NK-92 treated with Interleukin-12 subunit alpha and Interleukin-12 subunit beta, amount 100 ng/mL, for 24 hours (cell line): ENCODE measurements at places on chromosomes 11 and 22.

DNA sequence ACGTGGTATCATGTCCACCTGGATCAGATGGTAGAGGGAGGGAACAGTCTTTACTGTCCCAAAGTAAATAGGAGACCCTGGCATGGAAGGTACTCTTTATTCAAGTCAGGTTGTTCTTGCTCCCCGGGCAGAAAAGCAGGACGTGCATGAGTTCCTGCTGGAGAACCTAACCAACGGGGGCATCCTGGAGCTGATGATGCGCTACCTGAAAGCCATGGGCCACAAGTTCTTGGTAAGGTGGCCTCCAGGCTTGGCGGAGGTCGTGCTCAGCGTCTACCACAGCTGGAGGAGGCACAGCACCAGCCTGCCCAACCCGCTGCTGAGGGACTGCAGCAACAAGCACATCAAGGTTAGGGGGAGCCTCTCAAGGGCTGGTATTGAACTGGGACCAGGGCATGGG is 48.7 kb downstream of the CABIN1 start:
- DNase-seq, result no peak

GRCh38 chr11:59660621-59661020 is 8.2 kb downstream of the PATL1 start:
- DNase-seq, result no peak

GRCh38 chr22:37896181-37896592 is 9.9 kb upstream of the MICALL1 start:
- DNase-seq, result peak; percentile 17

DNA sequence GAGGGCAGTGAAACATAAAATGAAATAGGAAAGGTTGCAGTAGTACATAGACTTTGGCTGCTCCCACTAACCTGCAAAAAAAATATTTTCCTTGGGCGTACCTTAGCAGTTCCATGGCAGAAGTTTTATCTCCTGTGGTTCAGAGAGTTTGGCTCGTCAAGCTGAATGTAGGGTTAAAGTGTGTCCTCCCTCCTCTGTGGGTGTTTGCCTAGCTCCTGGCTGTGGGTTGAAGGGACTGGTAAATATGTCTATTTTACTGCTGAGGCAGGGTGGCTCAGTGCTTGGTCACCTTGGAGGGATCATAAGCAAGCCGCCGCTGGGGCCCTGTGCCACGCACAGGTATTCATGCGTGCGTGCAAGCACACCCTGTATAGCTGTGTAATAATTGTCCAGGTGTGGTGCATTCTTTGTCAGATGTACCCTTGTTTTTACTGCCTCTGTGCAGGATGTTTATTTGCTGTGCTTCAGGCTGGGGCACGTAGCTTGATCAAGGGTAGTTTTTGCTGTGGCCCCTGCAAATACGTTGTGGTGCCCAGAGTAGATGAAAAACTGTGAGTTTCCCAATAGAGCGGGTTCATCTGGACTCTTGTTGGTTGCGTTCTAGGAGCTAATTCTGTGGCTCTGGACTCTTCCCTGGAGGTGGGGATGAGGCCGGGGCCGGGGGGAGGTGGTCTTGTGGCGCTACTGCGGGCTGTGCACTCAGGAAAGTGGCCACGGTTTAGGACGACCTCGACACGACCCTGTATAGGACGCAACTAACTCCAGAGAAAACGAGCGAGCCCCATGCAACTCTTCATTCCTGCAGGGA is 732 bp upstream of the SORL1 start:
- DNase-seq, result no peak

GRCh38 chr11:128330203-128330602 is 257.2 kb downstream of the ETS1 start:
- no peak for DNase-seq

DNA sequence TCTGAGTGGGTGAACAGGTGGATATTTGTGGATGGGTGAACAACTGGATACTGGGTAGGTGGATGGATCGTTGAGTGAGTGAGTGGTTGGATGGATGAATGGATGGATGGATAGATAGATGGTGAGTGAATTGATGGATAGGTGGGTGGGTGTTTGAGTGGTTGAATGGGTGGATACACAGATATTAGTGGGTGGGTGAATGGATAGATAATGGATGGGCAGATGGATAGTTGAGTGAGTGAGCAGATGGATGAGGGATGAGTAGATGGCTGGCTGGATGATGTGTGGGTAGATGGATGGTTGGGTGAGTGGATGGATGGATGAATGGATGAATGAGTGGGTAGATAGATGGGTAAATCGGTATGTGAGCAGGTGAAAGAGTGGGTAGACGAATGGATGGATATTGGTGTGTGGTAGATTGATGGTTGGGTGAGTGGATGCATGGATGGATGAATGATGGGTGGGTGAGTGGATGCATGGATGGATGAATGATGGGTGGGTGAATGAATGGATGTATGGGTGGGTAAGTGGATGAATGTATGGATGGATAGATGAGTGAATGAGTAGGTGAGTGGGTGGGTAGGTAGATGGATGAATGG is 406.7 kb downstream of the MN1 start:
- no peak for DNase-seq

- DNase-seq, result no peak
These were observed 2.1 kb upstream of the APOA5 start for GRCh38 chr11:116793772-116794097.
